Regular cardiac myocyte (primary cell): ENCODE measurements at places on chromosomes 1 and 21. TPM values are rescaled to one million over a fixed set of nuclear protein-coding genes. Genes with fewer than 3 reads are reported as not detected.

PBX1 gene
- 11.3 and 23.7 TPM in 2 replicates for total RNA-seq

GSTM5 gene
- total RNA-seq = 0.19 and 3.9 TPM in 2 replicates

RNPEP gene
- total RNA-seq = 63.8 and 79.8 TPM in 2 replicates

FAM163A gene
- total RNA-seq = under 0.01 TPM in 1 of 2 replicates, not detected in the other

LEFTY2 gene
- under 0.01 TPM in 1 of 2 replicates, not detected in the other for total RNA-seq

FCRL2 gene
- not detected in 2 replicates for total RNA-seq

DIRAS3 gene
- 8.2 and 128 TPM in 2 replicates for total RNA-seq

SPRR1B gene
- total RNA-seq = not detected in 2 replicates

CXADR gene
- 0.58 and 1.7 TPM in 2 replicates for total RNA-seq

PPIH gene
- 20.6 and 46.4 TPM in 2 replicates for total RNA-seq

PLD5 gene
- total RNA-seq = not detected in 2 replicates

RAB42 gene
- 0.58 and 2.0 TPM in 2 replicates for total RNA-seq

CTH gene
- 2.5 and 3.9 TPM in 2 replicates for total RNA-seq

HSD3B2 gene
- total RNA-seq = not detected in 2 replicates

ADAMTS4 gene
- 22.2 and 110 TPM in 2 replicates for total RNA-seq

RNF186 gene
- not detected in 2 replicates for total RNA-seq

INSRR gene
- under 0.01 TPM in 1 of 2 replicates, not detected in the other for total RNA-seq

CLDN8 gene
- not detected in 2 replicates for total RNA-seq

MORC3 gene
- total RNA-seq = 24.3 and 41.4 TPM in 2 replicates

SH2D1B gene
- total RNA-seq = not detected in 2 replicates

NBPF4 gene
- total RNA-seq = not detected in 2 replicates

UTS2 gene
- total RNA-seq = 0.56 TPM in 1 of 2 replicates, not detected in the other

CACNA1E gene
- total RNA-seq = under 0.01 TPM in 1 of 2 replicates, not detected in the other

UBASH3A gene
- total RNA-seq = not detected in 2 replicates

CELF3 gene
- total RNA-seq = not detected in 2 replicates

IGFN1 gene
- 0.28 TPM in 1 of 2 replicates, not detected in the other for total RNA-seq

ESRRG gene
- under 0.01 TPM in 1 of 2 replicates, not detected in the other for total RNA-seq

CYP2J2 gene
- not detected in 2 replicates for total RNA-seq
